Activated T-cell treated with anti-CD3 and anti-CD28 coated beads for 48 hours (primary cell): ENCODE measurements at places on chromosomes 1 and 21.
A peak's percentile ranks its signal among the peaks of the same experiment; 100 is the strongest.

DNA sequence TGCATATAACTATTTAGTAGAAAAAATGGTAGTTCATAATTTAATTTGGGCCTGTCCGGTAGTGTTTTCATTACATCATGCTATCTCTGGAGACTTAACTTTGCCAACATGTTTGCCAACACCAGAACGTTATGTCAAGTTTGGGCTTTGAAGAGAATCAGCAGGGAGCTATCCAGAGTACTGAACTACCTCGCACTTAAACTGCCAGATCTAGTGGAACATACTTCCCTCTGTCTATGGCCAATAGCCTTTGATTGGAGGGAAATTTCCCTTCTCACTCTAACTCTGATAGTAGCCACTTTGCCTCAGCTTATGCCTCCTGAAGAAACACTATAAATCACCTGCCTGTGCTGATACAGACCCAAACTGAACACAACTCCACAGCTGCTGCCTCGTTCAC, 10.0 kb downstream of the LRRC53 start:
- DNase-seq, result no peak

GRCh38 chr1:44347280-44347679, 7.8 kb downstream of the ERI3 start:
- no peak for DNase-seq

DNA sequence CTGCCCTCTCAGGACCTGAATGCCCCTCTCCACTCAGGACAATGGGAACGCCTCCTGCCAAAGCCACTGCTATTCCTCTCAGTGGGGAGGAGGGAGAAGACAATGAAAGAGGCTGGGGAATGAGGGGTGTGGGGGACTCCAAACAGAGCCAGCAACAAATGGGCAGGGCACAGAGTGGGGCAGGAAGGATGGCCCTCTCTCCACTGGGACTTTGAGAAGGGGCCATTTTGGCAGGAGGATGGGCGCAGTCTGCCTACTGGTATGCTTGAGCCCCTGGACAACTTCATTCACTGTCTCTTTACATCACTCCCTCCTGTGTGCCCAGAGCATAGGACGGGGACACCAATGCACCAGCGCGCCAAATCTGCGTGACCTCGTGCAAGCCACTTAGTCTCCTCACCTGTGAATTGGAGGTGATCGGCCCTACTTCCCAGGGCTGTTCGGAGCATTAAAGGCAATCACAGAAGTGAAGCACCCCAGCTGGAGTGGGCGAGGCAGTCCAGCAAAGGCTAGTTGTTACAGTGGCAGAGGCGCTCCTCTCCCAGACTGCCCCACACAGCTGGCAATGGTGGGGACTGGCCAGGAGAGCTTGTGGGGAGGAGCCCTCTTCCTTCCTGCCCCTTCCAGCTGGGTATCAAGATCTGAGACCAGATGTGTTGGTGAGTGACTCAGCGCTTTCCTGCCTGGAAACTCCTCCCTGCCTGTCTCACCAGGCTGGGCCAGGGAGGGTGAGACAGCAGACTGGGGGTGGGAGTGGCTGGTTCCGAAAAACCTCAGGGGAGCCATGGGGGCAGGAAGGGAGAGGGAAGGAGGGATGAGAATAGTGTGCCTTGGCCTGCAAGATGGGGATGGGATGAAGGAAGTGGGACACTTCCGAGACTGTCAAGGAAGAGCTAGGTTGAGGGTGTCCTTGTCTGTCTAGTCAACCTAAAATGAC, 22.4 kb upstream of the SYNC start:
- no peak for DNase-seq

GRCh38 chr1:36095760-36096405, 7.2 kb downstream of the ADPRS start:
- no peak for DNase-seq

GRCh38 chr1:58047265-58047858, 499.2 kb downstream of the OMA1 start:
- DNase-seq, result peak; percentile 15

- DNase-seq, result no peak
Observed at GRCh38 chr1:66316464-66317247, 217.3 kb upstream of the SGIP1 start.

GRCh38 chr1:116435806-116436610, 63.0 kb downstream of the ATP1A1 start:
- DNase-seq, result no peak

- DNase-seq, result no peak
Observed at GRCh38 chr1:203128716-203129500, 1.4 kb downstream of the ADORA1 start.

GRCh38 chr1:59225594-59226316, 71.1 kb upstream of the FGGY start:
- no peak for DNase-seq

GRCh38 chr1:42958488-42959319, at the start of gene SLC2A1:
Gene SLC2A1, minus strand, starts transcription at chr1:42958868. Its CDS starts 217 bp downstream, at chr1:42958651.
- DNase-seq, result peak; percentile 96

GRCh38 chr1:81650776-81651175, 150.0 kb upstream of the ADGRL2 start:
- no peak for DNase-seq

- no peak for DNase-seq
Observed at GRCh38 chr1:108858230-108858950, 1.5 kb upstream of the AKNAD1 start.

GRCh38 chr1:59415881-59416280, 119.0 kb downstream of the FGGY start:
- no peak for DNase-seq

- DNase-seq, result no peak
Observed at GRCh38 chr1:43801203-43801602, 93.9 kb downstream of the ST3GAL3 start.

GRCh38 chr1:221839321-221839720, 97.4 kb upstream of the DUSP10 start:
- DNase-seq, result no peak

DNA sequence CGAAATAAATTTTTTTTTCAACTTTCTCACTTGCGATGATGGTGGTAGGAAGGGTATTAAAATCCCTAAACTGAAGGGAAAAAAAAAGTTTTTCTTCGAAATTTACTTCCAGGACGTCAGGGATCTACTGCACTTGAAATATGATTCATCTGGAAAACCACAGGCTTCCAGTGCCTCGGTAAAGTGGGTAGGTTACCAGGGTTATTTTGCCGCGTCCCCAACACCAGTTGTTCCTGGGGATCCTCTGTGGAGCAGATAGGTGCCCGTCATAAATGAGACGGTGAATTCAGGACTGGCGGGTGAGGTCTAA, 773 bp downstream of the RABIF start:
- no peak for DNase-seq

DNA sequence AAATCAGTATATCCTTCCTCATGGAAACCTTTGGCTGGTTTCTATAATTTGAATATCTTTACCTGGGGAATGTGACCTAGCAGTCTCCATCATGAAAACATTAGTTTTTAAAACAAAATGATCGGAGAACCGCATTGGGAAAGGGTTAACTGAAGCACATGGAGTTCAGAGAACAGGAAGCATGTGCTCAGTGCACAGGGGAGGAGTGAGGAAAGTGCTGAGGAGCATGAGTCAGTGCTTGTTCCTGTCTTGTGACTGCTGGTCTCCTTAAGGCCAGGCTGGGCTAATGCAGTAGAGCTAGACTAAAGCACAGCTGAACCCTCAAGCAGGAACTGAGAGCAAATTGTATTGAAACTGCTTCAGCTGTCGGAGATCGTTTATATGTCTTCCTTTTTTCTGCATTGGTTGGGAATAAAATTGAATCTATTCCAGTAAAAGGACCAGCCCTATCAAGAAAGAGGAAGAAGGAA, 5.8 kb downstream of the IFI16 start:
- peak; percentile 59 for DNase-seq

GRCh38 chr1:89767618-89768017, 53.2 kb upstream of the LRRC8D start:
- DNase-seq, result no peak

DNA sequence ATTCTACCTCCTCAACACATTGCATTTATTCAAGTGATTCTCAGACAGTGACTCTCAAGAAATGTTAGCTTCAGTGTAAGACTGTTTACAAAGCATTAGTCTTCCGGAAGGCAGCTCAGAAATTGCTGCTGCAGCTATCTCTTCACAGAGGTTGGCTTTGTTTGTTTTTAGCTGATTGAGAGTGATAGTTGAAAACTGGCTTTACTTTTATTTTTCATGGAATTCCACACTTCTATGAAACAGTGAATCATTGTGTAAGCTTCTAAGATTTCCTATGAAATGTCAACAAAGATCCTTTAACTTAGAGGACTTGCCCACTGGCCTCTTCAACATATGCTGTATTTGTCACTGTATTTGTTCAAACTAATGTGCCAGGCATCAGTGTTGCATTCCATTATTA, 121.3 kb downstream of the TNNI3K start:
- DNase-seq, result no peak

GRCh38 chr1:172895761-172896160, 155.0 kb downstream of the TNFSF18 start:
- no peak for DNase-seq

- peak; percentile 10 for DNase-seq
Observed at GRCh38 chr1:24643363-24644099, 429 bp downstream of the SRRM1 start.

GRCh38 chr1:239301251-239301650, 85.1 kb upstream of the CHRM3 start:
- DNase-seq, result no peak

DNA sequence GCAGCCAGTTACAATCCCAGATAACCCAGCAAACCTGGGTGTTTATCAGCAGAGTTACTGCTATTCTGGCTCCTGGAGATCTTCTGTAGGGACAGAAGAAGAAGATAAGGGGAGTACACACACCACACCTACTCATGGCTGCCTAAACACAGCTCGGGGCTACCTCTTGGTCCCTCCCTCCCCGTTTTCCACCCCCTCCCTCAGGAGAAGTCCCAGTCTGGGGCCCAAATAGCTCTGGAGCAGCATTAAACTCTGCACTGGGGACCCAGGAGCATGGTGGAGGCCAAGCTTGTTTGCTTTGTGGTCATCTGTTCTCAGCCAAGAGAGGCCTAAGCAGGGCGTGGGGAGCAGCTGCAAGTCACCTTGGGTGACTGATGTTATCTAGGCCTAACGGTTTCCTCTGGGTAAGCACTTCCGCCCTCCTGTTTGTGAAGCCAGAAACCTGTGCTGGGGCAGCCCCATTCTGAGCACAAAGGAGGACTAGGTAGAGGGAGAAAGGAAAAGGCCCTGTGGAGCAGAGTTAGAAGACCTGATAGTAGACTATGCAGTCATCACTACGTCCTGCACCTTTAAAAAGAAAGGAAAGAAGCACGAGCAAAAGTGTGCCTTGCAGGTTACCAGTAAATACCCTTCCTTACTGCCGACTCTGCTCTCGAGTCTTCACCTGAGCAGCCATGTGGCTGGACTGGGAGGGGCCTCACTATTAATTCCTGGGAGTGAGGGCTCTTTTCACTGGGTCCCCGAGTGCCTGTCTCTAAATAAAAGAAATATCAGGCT, 2.0 kb upstream of the RCSD1 start:
- peak; percentile 71 for DNase-seq

GRCh38 chr1:235998812-235999211, 66.1 kb downstream of the NID1 start:
- DNase-seq, result peak; percentile 46

DNA sequence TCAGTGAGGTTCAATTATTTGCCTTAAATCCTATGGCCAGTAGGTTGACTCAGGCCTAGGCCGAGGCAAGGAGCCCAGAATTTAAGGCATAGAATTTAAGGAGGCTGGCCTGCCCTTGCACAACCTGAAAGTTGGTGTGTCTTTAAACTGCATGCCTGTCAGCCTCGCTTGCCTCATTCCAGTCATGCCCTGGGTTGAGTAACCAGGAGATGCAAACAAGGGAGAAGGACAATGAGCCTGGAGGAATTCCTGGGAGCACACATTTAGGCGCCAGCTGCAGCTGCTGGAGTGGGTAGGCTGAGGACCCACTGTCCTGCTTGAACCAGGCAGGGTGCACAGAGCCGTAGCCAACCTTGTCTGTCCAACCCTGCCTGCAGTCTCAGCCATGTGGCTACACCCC, 11.7 kb downstream of the CD2 start:
- DNase-seq, result no peak

DNA sequence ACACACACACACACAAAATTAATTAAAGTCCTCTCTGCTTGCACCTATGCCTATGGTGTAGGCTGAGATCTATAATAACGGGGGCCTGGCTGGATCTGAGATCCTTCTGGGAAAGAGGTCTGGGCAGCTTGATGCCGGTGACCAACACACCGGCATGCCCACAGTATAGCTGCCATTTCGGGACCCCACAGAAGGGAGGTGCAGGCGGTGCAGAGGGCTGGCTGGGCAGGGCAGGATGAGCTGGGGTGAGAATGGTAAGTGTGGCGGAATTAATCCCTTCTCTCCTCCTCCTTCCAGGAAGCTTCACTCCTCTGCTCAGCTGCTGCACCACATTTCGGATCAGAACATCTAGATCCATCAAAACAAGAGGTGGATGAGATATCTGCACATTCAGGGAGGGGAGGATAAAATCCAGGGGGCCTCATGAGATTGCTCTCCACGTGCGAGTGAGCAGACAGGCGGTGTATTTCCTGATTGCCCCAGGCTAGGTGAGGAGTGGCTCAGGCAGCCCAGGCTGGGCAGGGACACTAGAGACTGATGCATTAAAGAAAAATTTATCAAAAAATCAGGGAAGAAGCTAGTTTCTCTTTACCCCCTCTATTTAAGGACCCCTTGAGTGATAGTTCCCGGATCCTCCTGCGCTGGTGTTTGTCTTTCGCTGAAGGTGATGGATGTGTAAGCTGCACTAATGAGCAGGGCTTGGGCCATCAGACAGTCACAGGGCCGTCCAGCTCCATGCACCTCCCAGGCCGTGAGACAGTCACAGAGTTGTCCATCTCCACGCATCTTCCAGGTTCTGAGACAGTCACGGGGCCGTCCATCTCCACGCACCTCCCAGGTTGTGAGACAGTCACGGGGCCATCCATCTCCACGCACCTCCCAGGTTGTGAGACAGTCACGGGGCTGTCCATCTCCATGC, 449.9 kb downstream of the PTPRU start:
- no peak for DNase-seq

GRCh38 chr1:84377480-84378095, 20.7 kb upstream of the DNASE2B start:
- no peak for DNase-seq

DNA sequence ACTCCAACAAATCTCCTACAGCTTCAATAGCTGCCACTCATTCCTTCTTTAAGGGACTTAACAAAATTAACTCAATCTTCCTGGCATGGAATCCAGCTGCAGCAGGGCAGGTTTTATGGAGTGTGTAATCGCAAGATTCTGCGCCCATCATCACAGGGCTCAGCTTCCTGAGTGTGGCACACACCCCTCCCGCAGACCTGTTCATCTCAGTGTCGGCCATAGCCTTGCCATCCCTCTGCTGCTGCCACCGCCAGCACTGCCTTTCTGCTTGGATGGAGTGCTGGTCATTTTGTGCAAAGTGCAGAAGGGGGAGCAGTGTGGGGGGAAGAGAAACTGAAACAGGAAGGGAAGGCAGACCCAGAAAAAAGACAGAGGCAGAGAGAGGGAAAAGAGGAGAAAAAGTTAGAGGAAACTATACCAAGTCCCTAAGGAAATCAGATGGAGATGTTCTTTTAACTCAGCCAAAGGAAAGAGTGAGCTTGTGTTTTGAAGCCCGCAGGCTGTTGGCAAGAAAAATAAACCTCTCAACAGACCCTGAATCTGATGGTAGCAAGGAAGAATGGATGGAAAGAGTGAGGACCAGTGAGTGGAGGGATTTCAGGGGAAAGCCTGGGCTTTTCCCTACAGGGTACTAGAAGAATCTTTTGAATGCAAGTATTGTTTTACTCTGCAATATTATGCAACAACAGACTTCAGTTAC, 324.2 kb downstream of the SEC16B start:
- DNase-seq, result no peak

GRCh38 chr1:224727351-224728289, 111.5 kb downstream of the CNIH3 start:
- no peak for DNase-seq
